Smooth muscle cell of the brain vasculature (primary cell): ENCODE measurements at places on chromosomes 16 and 17.

GRCh38 chr16:57563487-57563750 lies 21.0 kb downstream of the ADGRG5 start:
- no peak for DNase-seq

GRCh38 chr17:60390925-60391470 lies 935 bp downstream of the USP32 start:
- DNase-seq = no peak

GRCh38 chr16:86991679-86992078 lies 325.5 kb downstream of the C16orf95 start:
- no peak for DNase-seq

- no peak for DNase-seq
These were observed 3.5 kb upstream of the CPNE7 start for GRCh38 chr16:89572073-89572484.

DNA sequence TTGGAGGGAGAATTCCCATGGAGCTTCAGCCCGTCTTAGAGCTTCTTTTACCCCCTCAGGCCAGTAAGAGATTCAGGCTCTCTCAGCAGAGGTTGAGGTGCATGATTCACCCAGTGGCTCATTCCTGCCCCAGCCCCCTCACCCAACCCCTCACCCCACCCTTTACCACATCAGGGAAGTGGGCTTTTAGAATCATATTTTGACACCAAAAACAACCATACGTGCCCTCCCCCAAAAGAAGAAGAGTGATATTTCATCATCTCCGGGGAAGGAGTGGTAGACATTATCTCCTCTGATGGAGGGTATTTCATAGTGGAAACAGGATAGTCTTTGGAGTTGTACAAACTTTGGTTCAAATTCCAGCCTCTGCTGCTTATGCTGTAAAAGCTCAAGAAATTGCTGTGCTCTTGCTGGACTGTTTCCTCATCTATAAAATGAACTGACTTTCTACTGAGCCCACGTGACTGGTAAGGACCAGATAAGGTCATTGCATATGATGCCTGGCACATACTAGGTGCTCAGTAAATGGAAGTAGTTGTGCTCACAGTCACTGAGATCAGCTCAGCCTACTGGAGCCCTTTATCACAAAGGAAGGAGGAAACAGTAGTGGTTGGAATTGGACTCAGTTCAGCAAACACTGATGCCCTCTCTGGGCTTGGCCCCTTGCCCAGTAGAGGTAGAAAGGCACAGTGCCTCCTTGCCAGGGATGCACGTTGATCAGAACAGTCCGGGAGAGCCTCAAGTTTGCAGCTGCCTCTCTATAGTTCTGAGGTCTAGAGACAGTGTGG lies 18.3 kb upstream of the CCL5 start:
- DNase-seq = no peak

GRCh38 chr17:19937522-19937921 lies 40.1 kb downstream of the AKAP10 start:
- no peak for DNase-seq

DNA sequence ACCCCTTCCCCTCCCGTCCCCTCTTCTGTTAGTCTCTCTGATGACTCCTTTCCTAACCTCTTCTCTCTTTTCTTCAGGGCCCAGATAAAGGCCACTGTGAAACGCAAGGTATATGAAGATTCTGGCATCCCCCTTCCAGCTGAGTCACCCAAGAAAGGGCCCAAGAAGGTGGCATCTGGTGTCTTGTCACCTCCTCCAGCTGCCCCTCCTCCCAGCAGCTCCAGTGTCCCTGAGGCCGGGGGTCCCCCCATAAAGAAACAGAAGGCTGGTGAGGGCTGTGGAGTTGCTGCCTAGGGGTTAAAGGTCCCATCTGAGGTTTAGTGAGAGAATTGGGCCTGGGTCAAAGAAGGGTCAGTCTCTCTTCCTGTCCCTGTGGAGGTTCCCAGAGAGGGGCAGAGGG lies 4.0 kb downstream of the RNASEK start:
- DNase-seq = no peak

DNA sequence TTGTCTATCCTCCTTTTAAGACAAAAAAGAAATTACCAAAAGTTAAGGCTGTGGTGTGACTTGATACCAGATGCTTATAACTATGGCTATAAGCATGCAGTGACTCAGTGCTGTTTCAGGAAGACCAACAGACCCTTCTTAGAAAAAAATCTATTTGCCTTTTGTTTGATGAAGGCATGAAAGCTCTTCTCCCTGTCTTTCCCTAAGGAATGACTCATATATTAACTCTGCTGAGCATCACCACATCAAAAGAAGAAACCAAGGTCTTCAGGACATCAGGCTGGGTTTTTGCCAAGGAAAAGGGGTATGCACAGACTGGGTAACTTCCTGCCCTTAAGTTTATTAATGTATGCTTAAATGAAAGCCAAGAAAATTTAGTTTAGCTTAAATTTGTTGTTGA lies 47.1 kb downstream of the VMP1 start:
- DNase-seq = peak; percentile 91
